ENCODE measurements at places on chromosomes 12 and 14. TPM values are rescaled to one million over a fixed set of nuclear protein-coding genes. Genes with fewer than 3 reads are reported as not detected.

DNA sequence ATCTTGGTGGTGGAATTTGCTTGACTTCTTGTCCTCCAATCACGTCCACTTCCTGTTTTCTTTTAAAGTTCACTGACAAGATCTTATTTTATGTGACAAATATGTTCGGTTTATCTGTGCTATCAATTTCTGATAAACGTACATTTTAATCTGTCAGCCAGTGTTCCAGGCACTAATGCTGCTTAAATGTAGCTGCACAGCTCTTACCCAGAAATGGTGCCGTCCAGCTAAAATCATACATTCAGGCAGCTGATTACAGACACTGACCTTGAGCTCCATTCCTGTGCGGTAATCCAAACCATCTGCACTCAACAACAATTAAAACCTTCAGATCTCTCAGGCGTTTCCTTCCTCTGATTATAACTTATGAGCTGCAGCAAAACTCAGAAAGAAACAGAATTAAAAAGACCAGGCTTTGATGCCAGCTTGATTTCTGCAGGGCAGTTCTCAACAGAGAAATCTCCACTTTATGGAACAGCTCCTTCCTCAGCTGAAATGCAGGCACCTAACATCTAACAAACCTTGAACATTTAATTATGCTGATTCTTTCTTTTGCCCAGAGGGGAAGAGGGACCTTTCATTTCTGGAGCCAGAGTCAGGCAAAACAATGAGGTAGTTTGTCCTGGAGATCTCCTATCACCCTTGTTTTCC is 26.4 kb upstream of the RASSF3 start:
- no peak overlapping the region for H3K4me3 ChIP-seq
- DNase-seq, result no peak

DNA sequence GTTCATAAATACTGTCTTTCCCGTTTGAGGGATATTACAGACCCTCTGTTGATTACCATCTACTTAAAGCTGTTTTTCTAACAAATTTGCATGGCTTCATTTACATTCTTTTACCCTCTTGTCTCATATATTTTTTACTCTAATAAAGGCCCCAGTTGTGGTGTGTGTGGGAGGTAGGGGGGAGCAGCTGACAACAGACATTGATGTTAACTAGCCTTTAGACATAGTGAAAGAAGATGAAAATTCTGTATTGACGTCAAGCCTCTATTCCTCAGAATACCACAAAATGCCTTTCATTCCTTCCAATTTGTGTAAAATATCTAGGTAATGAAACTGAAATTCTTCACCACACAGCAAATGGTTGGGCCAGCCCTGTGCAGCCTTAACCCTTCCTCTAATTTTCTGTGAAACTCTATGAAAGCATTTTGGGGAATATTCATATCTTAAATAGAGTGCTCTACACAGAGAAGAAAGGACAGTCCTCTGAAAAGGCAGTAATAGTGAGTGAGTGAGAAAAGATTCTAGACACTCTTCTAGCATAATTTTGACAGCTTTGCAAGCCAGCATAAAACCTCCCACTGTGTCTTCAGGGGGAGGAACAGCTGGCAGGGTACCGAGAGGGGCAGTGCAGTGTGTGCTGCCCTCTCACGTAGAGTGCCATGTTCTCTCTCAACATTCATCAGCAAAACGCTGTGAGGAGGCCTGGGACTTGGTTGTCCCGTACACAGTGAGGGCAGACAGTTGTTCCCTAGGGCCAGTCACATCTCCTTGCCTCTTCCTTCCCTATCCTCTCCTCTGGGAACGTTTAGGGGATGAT is 20.1 kb upstream of the CERS5 start:
- no peak for DNase-seq
- peaks cover 6% of the 10 kb centered on the region for H3K4me1 ChIP-seq
- H3K36me3 ChIP-seq, result no peaks in the 10 kb centered on the region
- H3K4me3 ChIP-seq, result no peak overlapping the region
- no peak overlapping the region for H3K27ac ChIP-seq

- H3K4me3 ChIP-seq, result no peak overlapping the region
- no peak for DNase-seq
- H3K4me1 ChIP-seq, result no peaks in the 10 kb centered on the region
Measured at GRCh38 chr12:132563911-132564310, 46.5 kb downstream of the LRCOL1 start.

- H3K27me3 ChIP-seq, result no peaks in the 10 kb centered on the region
- no peaks in the 10 kb centered on the region for H3K36me3 ChIP-seq
Measured at GRCh38 chr14:23052182-23052623, 5.1 kb downstream of the CDH24 start.

LRRC43 gene
- total RNA-seq, result not detected

POTEM gene
- not detected for total RNA-seq
